ENCODE measurements at places on chromosomes 3 and 15.

- no peak for DNase-seq
Observed at GRCh38 chr3:146550743-146551510, 6.5 kb upstream of the PLSCR1 start.

GRCh38 chr3:48563382-48563918, at the start of gene UCN2:
Gene UCN2 (minus strand): TSS chr3:48563781. CDS start chr3:48563124, 657 bp downstream.
- DNase-seq: no peak

DNA sequence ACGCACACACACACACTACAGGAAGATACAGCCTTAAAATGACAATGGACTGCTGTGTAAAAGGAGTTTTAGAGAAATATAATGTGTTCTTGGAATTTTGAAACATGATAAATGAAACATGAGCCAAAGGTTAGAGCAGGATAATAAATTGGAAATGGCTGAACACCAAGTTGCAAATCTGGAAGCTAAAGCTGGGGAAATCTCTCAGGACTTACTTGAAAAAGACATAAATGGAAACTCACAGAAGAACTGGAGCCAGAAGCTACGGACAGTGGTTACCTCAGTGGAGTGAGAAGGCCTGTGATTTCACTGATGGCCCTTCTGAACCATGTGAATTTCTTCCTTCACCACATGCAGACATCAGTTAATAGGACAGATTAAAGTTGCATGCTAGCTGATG, 37.3 kb upstream of the ATP10A start:
- DNase-seq: no peak

- no peak for DNase-seq
Observed at GRCh38 chr3:123880998-123881561, 3.1 kb downstream of the MYLK start.

GRCh38 chr15:56410721-56411120, 45.5 kb downstream of the TEX9 start:
- no peak for DNase-seq

- DNase-seq: no peak
Observed at GRCh38 chr3:65702202-65702601, 336.5 kb downstream of the MAGI1 start.

GRCh38 chr3:178263236-178263916, 272.9 kb upstream of the KCNMB2 start:
- DNase-seq: no peak

GRCh38 chr3:65181391-65181871, 493.6 kb upstream of the ADAMTS9 start:
- DNase-seq: no peak

GRCh38 chr3:129974833-129975704, 549 bp downstream of the TRH start:
- no peak for DNase-seq

DNA sequence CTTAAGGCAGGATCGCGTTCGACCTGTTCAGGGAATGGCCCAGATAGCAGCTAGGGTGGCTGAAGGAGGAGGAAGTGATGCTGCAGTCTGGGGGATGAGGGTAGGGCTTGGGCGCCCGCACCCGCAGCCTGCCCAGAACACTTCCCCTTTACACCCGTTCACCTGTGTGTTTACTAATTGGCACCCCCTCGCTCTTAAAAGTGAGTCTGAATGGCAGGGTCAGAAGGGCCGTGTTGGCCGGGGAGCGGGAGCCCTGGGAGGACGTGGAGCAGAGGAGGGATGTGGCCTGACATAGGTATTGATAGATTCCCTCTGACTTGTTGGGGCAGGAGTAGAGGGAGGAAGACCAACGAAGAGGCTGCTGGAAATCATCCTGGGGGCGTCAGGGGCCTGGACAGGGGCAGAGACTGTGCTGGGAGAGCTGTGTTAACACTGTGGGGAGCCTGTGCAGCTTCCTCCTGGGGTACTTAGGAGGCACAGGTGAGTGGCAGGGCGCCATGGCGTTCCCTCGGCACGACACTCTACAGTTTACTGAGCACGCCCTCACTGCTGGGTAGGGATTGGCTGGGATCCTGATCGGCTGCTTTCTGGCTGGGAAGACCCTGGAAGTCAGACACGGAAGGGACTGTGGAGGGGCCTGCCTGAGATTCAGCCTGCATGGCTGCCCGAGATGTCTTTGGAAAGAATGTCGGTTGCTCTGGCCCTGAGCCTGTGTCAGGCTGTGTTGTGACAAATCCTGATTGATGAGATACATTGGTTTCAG, 51.7 kb downstream of the SLC6A6 start:
- no peak for DNase-seq

- no peak for DNase-seq
Observed at GRCh38 chr3:23076437-23076836, 126.7 kb upstream of the UBE2E2 start.

GRCh38 chr3:158700559-158700958, 28.1 kb upstream of the LXN start:
- no peak for DNase-seq

DNA sequence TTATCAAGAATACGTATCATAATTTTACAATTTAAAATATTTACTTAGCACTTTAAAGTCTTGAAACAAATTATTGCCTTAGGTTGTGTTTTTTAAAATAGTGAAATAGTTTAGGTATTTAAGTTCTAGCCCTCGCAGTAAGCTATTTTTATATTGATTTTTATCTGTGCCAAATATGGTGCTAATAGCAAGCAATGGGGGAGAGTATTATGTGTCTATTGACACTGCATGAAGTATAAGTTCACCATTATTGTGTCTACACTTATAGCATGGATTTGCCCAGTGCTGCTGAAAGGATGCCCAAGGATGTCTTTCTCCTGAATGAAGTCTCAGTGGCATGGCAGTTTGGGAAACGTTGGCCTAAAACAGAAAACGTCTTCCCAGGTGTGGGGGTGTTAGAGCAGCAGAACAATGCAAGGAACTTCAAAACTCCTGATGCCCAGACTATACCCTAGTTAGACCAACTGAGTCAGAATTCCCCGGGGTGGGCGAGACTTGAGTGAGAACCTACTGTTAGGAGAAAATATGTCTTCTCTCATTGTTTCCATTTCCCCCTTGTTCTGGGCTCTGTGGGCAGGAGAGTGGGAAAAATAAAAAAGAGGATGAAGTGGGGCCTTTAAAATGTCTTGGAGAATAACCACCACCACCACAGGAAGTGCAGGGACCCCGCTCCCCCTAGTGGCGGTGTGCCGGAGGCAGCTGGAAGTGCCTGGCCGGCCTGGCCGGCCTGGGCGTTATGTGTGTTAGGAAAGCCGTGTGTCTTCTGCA, 104.2 kb upstream of the SLC7A14 start:
- peak; percentile 84 for DNase-seq

DNA sequence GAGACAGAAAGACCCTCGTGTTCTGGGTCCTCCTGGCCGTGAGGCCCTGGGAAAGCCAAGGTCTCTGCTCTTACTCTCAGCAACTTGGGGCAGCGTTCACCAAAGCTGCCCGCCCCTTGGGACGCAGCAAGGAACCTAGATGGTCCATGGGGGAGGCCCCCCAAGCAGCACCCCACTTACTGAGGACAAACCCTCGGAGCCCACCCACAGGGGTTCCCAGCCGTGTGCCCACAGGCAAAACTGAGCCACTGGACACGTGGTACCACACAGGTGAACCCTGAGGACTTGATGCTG, 166.2 kb upstream of the IQSEC1 start:
- no peak for DNase-seq

DNA sequence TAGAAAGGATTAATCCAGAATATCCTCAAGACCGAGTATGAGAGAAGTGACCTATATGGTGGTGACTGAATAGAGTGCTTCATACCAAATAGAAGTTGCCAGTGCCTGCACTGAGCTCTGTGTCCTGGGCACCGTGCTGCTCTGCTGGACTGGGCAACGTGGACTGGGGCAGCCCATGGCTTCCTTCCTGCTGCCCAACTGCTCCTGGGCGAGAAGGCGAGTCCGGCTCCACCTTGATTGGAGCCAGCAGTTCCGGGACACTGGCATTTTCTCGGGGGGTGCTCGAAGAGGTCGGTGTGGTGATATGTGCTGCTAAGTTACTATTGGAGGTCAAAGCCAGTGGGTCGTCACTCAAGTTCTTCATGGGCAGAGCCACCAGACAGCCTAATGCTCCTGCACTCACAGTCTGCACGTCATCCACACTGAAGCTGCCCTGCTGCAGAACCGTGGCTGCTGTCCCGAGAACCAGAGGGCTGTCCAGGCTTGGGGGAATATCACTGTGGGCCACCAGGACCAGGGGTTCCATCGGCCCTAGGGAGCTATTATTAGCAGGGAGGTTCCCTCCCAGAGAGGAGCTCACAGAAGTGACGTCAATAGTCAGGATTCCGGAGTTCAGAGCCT, 14.1 kb downstream of the ZXDC start:
- DNase-seq: no peak

- DNase-seq: no peak
Observed at GRCh38 chr3:188524052-188524451, 370.1 kb downstream of the LPP start.

GRCh38 chr15:74209560-74209958, 7.0 kb upstream of the STRA6 start:
- DNase-seq: no peak

GRCh38 chr3:190780524-190780923, 82.0 kb downstream of the GMNC start:
- no peak for DNase-seq

GRCh38 chr3:37287776-37288175, 113.4 kb upstream of the LRRFIP2 start:
- no peak for DNase-seq

DNA sequence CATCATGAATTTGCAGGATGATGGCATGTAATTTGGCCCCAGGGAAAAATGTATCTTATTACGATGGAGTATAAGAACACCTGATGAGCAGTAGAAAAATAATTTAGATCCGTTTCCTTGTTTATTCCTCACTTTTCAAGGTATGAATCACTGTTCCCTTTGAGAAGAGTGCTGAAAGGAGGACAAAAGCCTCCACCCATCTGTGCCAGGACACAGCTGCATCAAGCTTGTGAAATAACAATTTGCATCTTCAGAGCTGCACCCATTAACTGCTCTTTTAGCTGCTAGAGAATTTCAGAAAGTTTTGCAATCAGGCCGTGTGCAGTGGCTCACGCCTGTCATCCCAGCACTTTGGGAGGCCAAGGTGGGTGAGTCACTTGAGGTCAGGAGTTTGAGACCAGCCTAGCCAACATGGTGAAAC, 9.6 kb downstream of the CLDND1 start:
- DNase-seq: no peak

DNA sequence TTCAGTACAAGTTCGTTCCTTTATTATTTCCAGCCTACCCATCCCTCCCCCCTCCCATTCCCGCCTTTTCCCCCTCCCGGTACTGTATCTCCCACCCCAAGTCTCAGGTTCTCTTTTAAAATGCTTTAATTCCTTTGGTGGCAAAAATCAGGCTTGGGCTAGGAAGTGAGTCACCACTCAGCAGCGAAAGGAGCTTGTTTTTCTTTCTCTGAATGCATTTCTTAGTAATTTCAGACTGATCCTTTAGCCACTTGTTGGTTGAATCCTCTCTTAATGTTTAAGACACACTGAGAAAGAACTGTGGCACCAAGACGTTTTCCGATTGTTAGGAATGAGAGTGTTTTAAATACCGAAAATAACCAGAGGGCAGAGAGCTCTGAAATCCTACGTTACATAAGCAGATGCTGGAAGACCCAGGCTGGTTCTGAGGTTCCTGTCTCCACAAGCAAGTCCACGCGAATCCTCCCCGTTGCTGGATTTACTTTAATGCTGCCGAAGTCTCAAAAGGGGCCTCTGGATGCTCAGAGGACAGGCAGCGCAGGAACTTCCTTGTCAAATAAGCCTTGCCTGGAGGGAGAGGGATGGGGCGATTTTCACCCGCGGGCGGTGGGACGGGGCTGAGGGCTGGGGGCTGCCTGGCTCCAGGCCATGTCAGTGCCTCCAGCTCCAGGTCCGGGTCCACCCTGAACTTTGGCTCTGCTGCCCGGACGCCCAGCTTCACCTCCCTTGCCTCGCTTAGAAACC, 854 bp upstream of the COL8A1 start:
- no peak for DNase-seq

- no peak for DNase-seq
Observed at GRCh38 chr3:56621681-56622080, 61.4 kb downstream of the TASOR start.

DNA sequence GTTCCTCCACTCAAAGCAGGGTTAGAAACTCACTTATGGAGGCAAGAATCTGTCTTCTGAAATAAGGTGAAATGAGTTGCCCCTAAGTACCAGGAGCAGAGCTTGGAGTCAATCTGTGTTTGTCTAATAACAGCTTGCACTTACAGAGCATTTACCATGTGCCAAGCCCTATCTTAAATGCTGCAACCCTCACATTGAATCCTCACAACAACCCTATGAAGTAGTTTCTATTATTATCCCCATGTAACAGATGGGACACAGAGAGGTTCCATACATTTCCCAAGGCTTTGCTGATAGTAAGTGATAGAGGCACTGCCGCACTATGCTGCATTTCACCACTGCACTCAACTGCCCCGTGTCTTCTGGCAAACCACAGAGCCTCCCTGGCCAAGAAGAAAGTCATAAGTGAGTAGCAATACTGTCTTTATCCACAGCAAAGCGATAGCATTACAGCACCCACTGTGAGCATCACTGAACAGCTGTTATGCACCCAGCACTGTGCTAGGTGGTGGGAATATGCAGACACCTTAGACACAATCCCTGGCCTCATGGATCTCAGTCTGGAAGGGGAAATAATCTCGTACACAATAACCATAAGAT, 141.5 kb downstream of the SSR3 start:
- DNase-seq: no peak

DNA sequence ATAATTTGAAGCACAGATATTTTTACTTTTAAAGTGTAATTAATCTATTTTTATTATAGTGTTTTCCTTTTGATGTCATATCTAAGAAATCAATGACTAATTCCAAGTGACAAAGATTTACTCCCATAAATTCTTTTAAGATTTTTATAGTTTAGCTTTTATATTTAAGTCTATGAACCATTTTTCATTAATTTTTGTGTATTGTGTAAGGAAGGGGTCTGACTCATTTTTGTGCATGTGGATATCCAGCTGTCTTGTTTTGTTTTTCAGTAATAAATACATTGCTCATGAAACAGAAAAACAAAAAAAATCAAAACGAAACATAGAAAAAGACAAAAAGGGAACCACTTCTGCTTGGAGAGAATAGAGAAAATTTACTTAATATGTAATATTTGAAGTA, 145.1 kb downstream of the EPHA6 start:
- no peak for DNase-seq

DNA sequence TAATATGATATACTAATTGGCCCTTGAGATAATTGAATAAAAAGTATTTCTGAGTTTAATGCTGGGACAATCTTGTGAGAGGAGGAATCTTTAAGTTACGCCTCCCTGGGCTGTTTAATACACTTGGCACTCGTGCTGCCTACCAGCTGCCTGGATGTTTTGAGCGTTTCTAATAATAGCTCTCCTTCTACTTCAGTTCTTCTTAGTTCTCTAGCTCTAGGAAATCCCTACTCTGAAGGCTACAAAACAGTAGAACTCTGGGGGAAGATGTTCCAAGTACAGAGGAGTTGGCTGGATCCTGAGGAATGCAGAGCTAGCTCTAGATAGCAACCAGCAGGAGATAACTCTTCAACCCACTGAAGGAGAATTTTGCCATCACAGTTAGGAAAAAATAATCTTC, 3.5 kb downstream of the NAALADL2 start:
- DNase-seq: no peak

DNA sequence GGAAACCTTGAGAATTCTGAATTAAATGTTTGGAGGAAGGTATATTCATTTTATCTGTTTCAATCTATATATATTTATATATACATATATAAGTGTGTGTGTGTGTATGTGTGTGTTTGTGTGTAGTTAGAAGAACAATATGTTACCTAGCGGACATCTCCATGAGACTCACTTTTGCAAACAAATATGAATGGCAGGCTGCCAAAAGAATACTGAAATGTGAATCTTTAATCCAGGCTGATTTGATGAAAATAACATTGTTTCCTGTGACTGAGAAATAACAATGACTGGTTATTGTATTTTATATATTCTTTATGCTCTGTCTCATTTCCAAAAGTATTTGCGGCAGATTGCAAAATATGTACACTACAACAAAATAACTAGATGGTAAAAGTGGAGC, 255.5 kb upstream of the TGFBR2 start:
- no peak for DNase-seq

Data from liver (tissue), 10 donors.